ENCODE measurements at places on chromosomes 13 and 19.

- DNase-seq = no peak
These were observed 4.4 kb downstream of the FFAR1 start for GRCh38 chr19:35352177-35352447.

GRCh38 chr19:40597329-40597838 is 3.8 kb upstream of the LTBP4 start:
- no peak for DNase-seq

DNA sequence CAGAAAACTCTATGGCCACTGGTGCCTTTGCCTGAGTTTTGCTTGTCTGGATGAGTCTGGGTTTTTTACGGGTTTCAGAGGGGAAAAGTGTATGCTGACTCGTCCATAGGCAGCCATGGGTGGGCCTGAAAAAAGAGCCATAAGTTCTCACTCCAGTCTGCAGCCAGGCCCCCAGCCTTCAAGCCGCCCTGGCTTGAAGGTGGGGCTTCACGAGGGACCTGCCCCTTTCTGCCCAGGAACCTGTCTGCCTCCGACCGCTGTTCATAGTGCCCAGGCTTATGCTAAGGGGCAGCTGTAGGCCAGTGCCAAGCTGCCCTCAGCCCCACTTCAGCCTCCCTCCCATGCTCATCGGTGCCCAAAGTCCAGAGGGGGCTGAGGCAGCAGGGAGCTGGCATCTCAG is 385.2 kb downstream of the PCDH9 start:
- DNase-seq = no peak

DNA sequence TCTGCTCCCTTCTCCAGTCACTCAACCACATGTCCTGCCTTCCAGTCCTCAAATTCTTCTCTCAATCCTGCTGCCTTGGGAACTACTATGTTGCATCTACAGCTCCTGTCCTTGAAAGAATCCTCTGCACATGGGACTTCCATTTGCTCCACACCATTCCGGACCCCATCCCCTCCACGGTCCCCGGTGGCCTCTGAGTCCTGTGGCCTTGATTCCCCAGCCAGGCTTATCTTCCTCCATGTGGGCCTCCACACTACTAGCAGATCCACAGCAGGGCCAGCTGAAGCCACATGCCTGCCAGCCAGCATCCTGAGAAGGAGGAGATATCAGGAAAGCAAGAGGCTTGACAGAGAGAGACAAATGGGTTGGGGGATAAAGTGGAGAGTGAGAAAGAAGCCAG is 1323.8 kb downstream of the UQCRFS1 start:
- no peak for DNase-seq

GRCh38 chr13:41767801-41768200 is 193.1 kb downstream of the VWA8 start:
- no peak for DNase-seq

GRCh38 chr19:11324079-11324661 is 15.3 kb downstream of the RAB3D start:
- DNase-seq = peak; percentile 33

GRCh38 chr19:56106397-56106849 is 14.7 kb downstream of the ZNF787 start:
- DNase-seq = no peak

- no peak for DNase-seq
These were observed 10.8 kb downstream of the PRR36 start for GRCh38 chr19:7863157-7863970.

DNA sequence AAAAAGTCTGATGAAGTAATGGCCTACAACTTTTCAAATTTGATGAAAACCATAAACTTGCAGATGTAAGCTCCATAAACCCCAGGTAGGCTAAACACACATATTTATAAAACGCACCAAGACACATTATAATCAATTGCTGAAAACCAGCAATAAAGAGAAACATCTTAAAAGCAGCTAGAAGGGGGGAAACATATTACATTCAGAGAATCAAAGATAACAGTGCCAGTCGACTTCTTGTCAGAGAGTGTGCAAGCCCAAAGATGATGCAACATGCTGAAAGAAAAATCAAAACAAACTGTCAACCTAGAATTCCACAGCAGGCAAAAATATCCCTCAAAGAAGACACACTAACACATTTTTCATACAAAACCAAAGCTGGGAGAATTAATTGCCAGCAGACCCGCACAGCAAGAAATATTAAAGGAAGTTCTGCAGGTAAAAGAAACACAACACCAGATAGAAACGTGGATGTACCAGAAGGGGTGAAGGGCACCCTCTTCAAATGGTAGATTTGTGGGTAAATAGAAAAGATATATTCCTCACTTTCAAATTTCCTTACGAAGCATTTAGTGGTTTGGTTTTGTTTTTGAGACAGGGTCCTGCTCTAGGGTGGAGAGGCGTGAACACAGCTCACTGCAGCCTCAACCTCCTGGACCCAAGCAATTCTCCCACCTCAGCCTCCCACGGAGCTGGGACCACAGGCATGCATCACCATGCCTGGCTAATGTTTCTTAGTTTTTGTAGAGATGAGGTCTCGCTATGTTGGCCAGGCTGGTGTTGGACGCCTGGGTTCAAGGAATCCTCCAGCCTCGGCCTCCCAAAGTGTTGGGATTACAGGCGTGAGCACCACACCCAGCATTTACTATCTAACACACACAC is 16.5 kb upstream of the ATP1A3 start:
- DNase-seq = no peak

GRCh38 chr13:81929988-81930387 is 1589.1 kb upstream of the SPRY2 start:
- no peak for DNase-seq
